ENCODE measurements at places on chromosomes 3 and 15.

DNA sequence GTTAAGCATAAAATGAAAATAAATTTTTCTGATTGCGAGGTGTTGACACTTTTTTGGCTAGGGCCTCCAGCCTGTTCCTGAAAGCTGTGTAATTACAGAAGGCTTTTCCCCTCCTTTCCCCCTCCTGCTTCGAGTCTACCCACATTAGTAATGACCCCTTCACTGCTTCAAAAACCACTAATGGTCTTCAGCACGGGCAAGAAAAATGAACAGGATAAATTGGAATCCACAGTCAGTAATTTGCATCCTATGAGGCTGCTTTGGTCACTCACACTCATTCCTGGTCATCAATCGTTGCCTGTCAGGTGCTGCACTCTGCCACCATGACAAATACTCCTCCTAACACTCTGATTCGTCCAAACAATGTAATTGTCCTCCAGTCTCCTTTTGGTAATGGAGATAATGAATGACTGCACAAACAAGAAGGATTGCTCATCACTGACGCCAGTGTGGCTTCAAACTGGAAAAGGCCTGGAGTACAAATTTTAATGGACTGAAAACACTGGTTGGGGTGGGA lies 148.6 kb downstream of the MEIS2 start:
- no peak for DNase-seq

GRCh38 chr3:132154619-132155018 lies 119.8 kb upstream of the CPNE4 start:
- no peak for DNase-seq

DNA sequence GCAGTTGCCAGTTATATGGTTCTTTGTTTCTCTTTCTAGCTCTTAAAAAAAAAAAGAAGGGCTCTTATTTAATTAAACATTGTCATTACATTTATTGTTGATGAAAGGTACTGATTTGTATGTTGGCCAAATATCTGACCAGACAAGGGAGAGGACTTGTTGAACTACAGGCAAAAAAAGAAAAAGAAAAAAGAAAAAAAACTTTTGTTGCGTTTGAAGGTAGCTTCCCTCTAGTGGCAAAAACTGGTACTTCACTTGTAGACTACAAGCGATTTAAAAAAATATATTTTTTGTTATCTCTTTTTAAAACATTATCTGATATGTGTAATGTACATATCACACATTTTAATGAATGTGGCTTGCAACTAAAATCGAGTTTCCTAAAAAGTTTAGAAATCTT lies 280.6 kb downstream of the ROBO2 start:
- no peak for DNase-seq

DNA sequence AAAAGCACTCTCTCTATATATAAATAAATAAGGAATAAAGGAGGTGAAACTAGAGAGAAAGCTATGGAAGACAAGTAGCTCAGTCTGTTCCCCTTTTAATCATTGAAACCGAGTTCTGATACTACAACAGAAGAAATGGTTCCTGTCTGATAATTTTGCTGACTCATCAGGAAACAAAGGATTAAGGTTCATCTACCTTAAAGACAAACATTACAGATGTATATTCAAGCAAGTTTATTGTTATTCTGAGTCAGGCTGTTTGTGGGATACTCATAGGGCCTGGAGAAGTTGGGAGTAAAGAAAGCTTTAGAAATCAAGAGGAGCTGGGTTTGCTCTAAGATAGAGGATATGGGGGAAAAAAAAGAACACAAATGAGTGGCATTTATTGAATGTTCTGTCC lies 566.0 kb downstream of the ROBO2 start:
- DNase-seq, result no peak

DNA sequence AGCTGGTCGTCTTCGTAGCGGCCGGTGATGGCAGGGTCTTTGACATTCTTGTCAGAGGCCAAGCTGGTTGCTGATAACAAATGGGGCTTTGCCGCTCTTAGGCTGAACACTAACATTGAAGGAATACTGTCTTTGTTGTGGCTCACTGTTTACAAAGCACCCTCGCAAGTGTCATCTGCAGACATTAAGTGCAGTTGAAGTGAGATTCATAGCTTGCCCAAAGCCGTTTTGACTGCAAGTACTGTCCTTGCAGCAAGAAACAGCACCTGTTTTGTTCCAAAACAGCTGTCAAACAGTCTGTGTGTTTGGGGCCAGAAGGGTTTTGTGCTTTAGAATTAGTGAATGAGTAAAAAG lies 568 bp downstream of the SENP2 start:
- DNase-seq, result no peak

DNA sequence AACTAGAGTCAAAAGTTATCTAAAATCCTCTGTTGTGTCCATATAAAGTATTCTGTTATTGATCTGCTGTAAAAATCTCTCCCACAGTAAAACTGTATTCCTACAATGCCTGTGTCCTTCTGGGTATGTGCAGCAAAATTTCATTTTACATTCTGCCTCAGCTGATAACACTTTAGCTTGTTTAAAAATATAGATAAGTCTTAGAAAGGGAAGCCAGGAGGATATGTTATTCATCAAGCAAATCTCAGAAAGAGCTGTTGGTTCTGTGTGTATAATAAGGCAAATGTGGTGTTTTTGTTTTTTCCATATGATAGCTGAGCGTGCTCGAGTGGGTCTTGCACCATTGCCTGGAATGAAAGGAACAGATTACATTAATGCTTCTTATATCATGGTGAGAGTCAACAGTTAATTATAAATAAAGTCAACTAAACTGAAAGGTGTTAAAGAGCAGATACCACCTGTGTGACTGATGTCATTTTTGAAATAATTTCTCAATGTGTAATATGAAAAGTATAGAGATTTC lies 96.6 kb downstream of the FEZF2 start:
- DNase-seq, result no peak

DNA sequence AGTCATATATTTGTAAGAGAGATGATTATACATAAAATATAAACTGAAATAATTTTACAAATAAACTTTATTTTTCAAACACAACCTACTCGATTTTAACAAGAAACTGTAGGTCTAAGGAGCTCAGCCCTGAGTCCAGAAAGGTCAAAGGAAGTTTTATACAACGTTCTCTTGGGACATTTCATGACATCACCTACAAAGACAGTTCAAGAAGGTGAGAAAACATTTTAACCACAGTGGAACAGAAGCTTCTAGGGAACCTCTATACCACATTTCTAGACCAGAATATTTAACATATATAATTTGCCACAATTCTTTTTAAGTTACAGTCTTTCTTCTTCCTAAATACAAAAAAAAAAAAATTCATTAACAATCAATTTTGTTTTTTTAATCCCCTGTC lies 40.1 kb downstream of the CBLB start:
- DNase-seq, result no peak

DNA sequence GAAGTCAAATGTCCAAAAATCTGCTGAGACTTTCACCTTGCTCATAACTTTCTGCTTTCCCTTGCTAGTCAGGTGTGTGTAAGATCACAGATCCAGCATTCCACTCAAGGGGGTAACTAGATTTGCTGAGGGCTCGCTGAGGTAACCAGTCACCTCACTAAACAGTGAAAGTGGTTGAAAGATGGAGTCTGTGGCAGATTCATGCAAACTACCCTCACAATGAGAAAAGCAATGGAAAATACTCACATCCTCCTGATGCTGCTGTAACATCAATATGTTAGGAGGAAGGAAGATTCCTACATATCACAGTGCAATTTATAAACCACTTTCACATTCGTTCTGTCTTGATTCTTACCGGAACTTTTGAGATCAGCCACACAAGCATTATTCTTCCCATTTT lies 174.3 kb upstream of the BCL6 start:
- DNase-seq, result no peak

DNA sequence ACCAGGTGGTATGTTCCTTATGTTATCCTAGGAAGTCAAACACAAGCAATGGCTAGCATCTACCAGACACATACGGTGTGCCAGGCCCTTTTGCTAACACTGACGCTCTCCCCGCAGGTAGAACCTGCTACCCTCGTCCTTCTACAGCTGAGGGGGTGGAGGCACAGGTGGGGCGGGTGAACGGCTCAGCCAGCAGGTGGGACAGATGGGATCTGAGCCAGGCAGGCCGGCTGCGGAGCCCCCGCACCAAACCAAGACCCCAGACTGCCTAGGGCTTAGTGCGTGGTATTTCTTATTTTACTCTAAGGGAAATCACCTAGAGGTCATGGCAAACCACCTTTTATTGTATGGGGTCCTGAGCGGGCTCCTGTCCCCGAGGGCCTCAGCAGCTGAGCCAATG lies 53.9 kb upstream of the PCSK6 start:
- no peak for DNase-seq

GRCh38 chr15:28020644-28021043 lies 78.5 kb downstream of the OCA2 start:
- DNase-seq, result no peak

- no peak for DNase-seq
Measured at GRCh38 chr3:102238362-102238761, 196.5 kb upstream of the ZPLD1 start.

DNA sequence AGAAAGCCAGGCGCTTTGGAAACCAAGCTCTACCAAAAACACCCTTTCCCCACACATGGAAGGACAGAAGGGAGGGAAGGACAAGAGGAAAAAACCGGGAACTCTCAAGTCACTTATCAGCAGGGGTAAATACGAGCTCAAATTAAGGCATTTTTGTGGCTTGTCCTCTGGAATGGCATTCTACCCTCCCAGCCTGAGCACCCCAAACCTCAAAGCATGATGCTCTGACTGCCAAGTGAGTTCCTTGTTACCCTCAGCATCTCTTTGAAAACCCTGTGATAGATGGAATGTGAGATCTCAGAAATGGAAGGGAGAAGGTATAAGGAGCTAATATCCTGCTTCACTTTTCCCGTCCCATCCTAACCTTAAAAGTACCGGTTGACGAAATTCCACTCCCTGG lies 8.1 kb upstream of the CSPG5 start:
- DNase-seq, result no peak

DNA sequence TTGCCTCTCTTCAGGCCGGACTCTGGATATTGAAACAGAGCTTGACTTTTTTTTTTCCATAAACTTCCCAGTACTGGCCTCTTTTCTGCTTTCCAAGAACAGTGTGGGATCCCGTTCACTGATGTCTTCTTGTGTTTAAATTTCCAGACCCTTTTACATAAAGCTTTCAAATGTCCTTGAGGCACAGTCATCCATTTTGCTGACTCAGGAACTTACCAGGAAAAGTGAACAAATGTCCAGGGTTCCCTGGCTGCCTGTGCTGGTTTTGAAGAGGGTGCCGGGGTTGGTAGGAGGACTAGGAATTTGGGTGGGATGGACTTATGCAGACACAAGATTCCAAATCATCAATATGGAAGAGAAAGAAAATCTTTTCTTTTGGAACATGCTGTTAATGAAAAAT lies 68.1 kb downstream of the CHDH start:
- DNase-seq, result no peak

GRCh38 chr3:41301548-41301947 lies 102.2 kb downstream of the CTNNB1 start:
- DNase-seq, result no peak

DNA sequence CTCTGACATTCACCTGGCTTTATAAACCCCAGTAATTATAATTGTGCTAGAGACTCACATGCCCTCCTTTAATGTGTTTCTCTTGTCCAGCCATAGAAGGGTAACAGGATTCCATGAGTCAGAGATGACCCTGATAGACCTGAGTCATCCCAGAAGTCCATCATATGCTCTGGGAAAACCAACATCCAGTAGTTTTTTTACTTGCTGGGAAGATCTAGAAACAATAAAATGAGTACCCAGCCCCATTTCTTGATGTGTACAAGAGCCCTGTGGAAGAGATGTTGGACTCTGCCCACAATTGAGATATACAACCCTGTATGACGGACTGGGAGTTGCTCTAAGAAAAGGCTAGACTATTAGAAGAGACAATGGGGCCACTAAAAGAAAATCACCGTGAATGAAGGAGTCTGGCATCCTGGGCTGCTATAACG lies 22.4 kb upstream of the THUMPD3 start:
- no peak for DNase-seq

GRCh38 chr3:31707286-31707685 lies 174.6 kb downstream of the STT3B start:
- no peak for DNase-seq

DNA sequence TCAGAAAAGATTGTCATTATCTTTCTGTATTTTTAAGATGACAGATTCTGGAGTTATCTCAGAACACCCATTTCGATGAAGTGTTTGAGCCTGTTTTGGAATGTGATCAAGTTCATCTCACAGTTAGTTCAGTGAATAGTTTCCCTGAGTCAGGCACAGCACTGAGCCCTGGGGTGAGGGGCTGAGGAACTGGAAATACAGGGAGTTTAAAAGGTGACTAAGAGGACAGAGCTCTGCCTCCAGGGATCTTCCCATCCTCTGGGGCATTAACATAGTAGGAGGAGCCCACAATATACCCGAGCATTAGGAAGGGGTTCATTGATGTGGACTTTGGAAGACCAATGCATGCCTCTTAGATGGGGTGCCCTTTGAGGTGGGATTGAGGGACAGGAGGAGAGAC lies 355.1 kb downstream of the CLSTN2 start:
- no peak for DNase-seq

- peak; percentile 55 for DNase-seq
Measured at GRCh38 chr15:71780115-71780976, 30.0 kb upstream of the NR2E3 start.

- peak; percentile 67 for DNase-seq
Measured at GRCh38 chr15:63029676-63030075, 12.9 kb upstream of the TPM1 start.

DNA sequence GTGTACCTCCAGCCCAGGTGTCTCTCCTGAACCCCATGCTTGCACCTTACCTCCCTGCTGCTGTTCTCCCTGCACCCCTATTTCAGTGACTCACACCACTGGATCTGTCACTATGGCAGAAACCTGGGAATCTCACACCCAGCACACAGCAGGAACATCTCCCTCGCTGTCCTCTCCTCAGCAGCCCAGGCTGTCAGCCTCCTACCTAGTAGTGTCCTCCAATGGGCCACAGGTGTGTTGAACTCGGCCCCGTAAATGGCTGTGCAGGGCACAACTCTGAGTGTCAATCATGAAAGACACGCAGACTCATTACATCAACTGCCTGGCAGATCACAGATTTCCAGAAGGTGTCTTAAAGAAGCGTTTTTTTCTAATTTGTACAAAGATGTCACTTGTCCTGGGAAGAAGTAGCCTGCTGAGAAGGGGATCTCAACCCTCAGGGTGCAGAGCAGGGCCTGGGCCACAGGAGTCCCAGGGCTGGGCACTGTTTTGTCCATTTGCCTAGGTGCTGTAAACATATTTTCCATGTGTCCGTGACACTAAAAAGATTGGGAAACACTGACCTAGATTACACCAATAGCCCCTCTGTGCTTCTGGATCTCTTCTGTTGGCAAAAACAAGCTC lies 33.8 kb downstream of the HOMER2 start:
- no peak for DNase-seq

- no peak for DNase-seq
Measured at GRCh38 chr3:38690185-38690584, 40.7 kb upstream of the SCN5A start.

- no peak for DNase-seq
Measured at GRCh38 chr15:45376967-45377608, 1.3 kb downstream of the GATM start.

DNA sequence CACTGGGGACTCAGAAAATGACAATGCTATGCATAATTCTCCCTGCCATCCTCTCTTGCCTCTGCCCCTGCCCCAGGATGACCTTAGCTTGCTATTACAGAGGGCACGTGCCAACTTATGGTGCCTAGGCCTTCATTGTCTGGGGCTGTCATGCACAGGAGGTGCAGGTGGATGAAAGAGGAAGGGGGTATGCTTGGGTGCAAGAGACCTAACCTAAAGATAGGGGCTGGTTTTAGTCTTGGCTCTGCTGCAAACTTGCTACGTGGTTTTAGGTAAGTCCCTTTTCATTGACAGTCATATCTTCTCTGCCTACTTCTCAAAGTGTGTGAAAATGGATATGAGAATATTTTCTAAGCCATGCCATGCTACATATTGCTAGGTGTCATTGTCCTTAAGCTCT lies 161.3 kb downstream of the EPHB1 start:
- no peak for DNase-seq

GRCh38 chr3:129603991-129604749 lies 2.3 kb downstream of the PLXND1 start:
- no peak for DNase-seq
